GM20000 (cell line): ENCODE measurements at places on chromosomes 3 and 15.

GRCh38 chr3:183698318-183698751 is 738 bp downstream of the YEATS2 start:
- peak; percentile 58 for DNase-seq

- no peak for DNase-seq
Measured at GRCh38 chr3:5019411-5020241, 40.4 kb downstream of the BHLHE40 start.

- no peak for DNase-seq
Measured at GRCh38 chr3:186099178-186099577, 9.7 kb downstream of the ETV5 start.

DNA sequence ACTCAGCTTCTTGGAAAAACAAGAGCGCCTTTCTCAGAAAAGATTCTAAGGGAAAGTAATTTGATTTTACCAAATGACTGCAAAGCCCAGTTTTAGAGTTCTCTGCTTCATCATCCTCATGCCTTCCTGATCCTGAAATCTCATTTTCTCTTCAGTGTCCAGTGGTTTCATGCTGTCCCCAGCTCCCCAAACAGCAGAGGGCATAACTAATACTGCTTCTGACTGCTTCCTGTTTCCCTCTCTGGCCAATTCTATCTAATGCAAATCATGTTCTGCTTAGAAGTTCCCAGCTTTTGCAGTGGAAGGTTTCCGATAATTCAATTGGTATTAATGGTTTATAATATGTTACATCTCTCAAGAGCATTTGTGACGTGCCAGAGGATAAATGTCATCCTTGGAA is 161.1 kb downstream of the CLSTN2 start:
- no peak for DNase-seq

GRCh38 chr15:33608714-33609113 is 297.9 kb downstream of the RYR3 start:
- no peak for DNase-seq

- DNase-seq, result no peak
Measured at GRCh38 chr15:101307048-101307896, 12.2 kb upstream of the SNRPA1 start.

DNA sequence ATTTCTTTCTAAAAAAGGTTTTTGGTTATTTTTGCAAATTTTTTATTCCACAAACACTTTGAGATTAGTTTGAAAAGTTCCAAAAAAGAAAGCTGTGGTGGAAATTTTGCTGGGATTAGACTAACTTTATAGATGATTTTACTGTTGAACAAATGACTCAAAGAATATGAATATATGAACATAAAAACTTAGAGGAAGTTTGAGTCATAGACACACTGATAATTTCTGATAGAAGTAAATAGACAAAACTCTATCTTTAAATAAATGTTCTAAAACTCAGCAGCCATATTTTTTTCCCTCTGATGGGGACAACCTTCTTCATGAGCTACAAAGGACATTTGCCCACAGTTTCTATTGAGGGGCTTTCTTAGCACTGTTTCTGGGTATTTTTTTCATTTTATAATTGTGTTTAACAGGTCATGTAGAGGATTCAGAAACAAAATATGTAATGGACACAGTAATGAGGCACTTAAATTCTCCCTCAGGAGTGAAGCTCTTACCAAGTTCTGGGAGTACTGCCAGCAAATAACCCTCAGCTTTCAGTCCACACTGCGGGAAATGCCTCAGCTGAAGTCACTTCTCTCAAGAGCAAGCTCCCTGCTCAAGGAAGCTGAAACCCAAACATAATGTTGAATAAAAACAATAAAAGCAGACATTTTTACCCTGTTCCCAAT is 157.6 kb downstream of the NFKBIZ start:
- DNase-seq, result no peak

DNA sequence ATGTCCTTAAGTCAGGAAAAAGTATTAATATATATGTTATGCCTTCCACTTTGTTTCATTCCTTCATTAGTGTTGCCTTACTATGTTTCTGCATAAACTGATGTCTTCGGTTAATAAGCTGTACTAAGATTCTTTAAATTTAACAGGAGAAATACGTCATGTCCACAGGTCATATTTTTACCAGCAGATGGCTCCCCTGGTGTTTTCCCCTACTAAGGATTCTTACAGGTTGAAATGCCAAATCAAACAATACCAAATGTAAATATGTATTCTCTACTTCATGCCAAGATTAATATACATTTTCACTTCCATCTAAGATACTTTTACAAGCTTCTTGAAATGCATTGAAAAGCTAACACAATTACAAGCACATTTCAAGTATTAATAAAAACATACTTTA is 1602.1 kb downstream of the SI start:
- no peak for DNase-seq

- DNase-seq, result no peak
Measured at GRCh38 chr3:133945381-133946095, 49.9 kb upstream of the RAB6B start.

- no peak for DNase-seq
Measured at GRCh38 chr3:55556619-55557537, 69.8 kb upstream of the WNT5A start.

- DNase-seq, result no peak
Measured at GRCh38 chr15:70870051-70870450, 16.1 kb upstream of the LARP6 start.

DNA sequence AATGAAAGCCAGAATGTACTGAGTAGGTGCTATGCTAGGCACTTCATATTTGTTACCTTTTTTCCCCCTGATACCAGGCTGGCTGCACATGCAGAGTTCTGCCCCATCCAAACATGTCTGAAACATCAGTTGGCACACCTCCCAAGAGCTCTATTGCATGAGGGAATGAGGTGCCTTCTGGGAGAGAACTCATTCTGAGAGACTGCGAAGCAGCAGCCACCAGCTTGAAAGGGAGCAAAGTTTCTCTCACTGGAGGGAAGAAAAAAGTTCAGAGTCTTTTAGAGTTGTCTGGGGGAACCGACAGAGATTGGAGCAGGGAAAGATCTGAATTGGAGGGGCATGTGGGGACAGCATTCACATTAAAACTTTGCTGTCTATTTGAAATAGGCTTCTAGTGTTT is 84.1 kb downstream of the AGBL1 start:
- no peak for DNase-seq

GRCh38 chr3:32257641-32258438 is 19.4 kb downstream of the CMTM8 start:
- DNase-seq, result no peak

DNA sequence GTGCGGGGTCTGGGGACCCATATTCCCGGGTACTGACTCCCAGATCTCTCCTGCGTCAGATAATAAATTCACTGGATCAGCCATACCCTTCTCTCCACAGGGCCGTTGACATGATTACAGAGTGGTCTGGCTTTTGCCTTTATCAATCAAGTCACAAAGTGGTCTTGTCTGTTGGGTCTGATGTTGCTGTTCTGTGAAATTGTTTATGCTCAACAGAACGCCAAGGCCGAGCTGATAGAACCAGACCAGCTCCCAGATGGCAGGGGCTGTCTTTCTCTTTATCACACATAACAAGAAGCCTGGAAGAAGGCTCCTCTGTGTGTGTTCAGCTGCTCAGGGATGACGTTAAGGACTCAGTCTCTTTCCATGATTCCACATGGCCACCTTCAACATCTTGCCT is 751 bp upstream of the DCLK3 start:
- no peak for DNase-seq

GRCh38 chr15:80581976-80582375 is 113.1 kb upstream of the ABHD17C start:
- DNase-seq, result no peak

DNA sequence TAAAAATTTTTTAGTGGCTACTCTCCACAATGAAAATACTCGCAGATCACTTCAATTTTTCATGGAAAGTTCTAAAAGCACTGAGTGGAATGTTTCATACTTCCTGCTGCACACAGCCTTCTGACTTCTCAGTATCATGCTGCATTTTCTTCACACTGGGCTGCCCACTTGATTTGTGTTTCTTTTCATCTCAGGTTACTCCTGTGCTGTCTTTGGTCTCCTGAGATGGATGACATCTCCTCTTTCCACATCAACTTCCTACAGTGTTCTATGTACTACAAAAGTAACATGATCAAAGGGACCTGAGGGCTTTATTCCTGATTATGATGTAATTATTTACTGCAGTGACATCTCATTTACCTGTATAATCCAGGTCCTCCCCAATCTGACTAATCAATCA is 927.7 kb downstream of the ROBO2 start:
- DNase-seq, result no peak

GRCh38 chr15:35078221-35078915 is 6.7 kb downstream of the NANOGP8 start:
- peak; percentile 81 for DNase-seq

- DNase-seq, result no peak
Measured at GRCh38 chr3:4953119-4953518, 26.1 kb upstream of the BHLHE40 start.

- no peak for DNase-seq
Measured at GRCh38 chr3:160643994-160644393, 33.0 kb upstream of the ARL14 start.

DNA sequence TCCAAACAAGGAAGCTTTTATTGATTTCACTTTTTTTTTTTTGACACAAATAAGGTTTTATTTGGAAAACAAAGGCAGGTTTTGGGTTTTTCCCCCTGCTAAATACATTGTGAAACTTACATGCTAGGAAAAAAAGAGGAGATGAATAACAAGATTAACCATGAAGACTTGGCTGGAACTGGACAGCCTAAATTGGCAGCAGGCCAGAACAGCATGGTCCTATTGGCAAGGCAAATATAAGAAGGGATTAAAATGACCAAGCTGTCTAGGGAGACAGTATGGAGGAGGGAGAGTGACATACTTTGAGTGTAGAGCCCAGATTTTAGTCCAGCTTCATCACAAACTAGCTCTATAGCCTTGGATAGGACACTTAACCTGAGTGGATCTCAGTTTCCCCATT is 63.9 kb upstream of the BBX start:
- no peak for DNase-seq

GRCh38 chr3:186940967-186941366 is 10.6 kb downstream of the ST6GAL1 start:
- DNase-seq, result no peak

- no peak for DNase-seq
Measured at GRCh38 chr3:14301558-14301957, 100.8 kb upstream of the SLC6A6 start.

- DNase-seq, result no peak
Measured at GRCh38 chr15:58165661-58166060, 27.5 kb downstream of the AQP9 start.

DNA sequence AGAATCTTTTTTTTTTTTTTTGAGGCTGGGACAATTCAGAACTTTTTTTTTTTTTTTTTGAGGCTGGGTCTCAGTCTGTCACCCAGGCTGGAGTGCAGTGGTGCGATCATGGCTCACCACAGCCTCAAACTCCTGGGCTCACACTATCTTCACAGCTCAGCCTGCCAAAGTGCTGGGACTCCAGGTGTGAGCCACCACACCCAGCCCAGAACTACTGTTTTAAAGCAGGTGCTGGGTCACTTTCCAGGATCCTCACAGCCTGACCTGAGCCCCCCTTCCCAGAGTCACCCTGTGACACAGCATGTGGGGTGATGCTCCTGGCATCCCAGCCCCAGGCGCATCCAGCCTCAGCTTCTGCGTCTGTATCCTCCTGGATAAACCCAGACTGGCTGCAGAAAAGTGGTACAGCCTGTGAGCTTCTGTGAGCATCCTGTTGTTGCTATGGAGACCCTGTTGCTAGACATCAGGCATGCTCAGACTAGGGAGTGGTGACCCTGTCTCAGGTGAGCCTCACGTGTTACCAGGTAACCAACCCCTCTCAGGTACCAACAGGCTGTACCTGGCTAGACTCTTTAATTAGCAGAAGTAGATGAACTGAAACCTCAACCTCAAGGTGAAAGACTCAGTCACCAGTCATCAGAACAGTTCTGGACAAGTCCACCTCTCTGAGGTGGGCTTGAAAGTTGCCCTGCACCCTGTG is 15.0 kb downstream of the KLF13 start:
- no peak for DNase-seq

GRCh38 chr15:88890495-88890894 is 4.8 kb downstream of the HAPLN3 start:
- DNase-seq, result no peak
